ENCODE measurements at places on chromosomes 4 and X.

DNA sequence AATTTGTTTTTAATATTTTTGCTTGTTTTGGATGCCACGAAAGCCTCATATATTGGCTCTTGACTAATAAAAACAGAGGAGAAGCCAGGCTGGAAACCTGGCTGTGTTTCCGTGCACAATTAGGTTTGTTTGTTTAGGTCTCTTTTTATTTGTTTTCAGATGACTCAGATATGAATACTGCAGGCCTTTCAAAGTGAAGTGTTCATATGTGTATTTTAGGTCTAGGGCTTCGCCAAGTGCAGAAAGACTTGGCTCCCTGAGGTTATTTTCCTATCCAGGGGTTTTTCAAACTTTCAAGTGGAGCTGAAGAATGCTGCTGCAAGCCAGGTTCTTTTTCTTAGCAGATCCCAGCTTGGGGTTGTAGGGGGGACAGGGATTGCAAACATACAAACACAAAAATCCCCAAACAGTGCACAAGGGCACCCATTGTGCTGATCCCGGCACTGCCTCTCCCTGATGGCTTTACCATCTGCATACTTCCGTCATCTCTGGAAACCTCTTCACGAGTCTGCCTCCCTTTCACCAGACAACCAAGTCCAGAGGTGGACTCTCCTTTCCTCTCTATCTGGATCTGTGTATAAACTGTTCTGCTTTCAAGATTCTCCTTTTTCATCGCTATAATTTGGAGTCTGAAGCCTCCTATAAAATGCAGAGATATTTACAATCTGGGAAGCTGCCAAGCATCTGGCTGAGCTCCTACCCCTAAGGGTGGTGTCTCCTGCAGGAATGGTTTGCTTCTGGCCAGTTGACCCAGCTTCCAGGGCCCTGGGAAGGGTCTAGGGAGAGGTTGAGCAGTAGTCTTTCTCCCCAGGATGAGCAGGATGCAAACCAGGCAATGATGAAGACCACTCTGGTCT lies 108.6 kb downstream of the SMIM20 start:
- no peak for DNase-seq

DNA sequence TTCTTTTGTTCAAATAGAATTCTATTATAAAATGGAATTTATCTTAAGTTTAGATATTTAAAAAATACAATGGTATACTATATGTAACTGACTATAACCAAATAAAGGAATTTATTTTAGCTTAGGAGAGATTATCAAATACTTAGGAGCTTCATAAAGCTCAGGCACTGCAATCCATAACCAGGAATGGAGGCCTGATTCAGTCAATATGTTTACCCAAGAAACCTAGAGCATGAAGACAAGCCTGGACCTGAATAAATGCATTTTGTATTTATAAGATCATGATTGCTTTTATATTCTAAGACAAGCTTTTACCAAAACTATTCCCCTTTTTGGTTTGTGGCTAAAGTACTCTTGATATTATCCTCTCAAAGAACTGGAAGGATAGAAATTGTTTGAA lies 742.6 kb downstream of the FAT4 start:
- DNase-seq, result no peak

DNA sequence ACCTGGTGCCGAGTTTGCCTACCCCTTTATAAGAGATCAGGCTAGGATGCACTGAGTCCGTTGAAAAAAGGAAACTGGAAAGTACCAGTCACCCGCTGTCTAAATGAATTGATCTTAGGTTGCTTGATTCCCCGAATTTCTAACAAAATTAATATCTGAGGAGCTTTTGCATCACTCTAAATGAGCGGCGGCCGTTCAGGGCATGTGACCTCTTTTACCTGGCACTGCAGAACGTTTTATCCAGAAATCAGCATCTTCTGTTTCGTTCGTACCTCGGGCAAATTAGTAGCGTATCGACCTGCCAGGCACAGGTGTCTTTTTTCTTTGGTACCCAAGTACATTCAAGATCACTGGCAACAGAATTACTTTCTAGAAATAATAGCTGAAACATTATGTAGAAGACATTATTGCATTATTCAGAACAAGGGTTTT lies 876 bp downstream of the KLHL2 start:
- no peak for DNase-seq

DNA sequence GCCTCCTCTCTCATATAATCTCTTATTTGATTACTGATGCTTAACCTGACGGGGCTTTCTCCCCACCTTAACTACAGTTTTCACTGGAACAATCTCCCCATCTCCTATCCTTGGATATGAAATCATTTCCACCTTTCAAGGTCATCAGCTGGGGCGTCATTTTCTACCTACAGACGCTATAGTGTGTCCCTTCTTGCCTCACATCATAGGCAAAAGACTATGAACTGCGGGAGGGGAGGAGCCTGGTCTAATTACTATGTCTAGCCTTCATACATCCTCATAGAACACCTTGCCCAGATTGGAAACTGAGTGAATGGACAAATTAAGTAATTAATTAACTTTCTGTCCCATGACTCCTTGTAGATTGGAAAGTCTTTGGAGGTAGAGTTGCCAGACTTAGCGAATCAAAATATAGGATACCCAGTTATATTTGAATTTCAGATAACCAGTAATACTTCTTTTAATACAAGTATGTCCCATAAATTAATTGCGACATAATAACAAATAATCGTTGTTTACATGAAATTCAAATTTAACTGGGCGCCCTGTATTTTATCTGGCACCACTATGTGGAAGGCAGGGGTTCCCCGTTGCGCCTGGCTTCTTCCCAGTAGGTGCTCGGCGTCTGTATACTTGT lies 752 bp upstream of the ATP6AP2 start:
- no peak for DNase-seq

GRCh38 chrX:10278716-10279115 lies 121.9 kb downstream of the CLCN4 start:
- no peak for DNase-seq

DNA sequence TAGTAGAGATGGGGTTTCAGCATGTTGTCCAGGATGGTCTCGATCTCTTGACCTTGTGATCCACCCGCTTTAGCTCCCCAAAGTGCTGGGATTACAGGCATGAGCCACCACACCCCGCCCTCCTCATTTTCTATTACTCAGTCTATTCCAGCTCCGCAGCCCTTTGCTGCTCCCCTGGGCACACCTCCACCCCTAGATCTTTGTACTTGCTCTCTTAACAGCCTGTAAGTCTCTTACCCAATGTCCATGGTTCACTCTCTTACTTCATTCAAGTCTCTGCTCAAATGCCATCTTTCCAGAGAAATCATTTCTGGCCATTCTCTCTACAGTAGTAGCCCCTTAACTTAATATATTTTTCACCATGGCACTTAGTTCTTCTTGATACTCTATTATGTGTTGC lies 64.7 kb downstream of the LDB2 start:
- DNase-seq, result no peak

- DNase-seq, result no peak
These were observed 54.4 kb downstream of the PGRMC1 start for GRCh38 chrX:119290476-119290875.

DNA sequence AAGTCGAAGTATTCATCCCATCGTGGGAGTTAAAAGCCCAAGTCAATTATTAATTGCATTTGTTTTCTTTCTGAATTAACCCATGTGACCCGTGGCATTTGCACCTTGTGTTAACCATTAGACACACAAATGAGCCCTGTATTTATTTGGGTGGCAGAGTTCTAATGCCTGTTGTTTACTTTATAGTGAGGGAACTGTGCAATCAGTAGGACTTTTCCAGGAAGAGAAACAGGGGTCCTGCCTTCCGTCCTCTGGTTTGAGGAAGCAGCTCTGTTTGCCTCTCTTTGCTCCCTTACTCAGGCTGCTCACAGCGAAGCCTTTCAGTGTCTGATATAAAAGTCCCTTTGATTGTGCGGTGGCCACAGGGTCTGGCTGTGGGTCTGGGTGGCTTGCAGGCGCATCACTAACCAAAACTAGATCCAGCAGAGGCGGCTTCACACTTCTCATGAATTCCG lies 263.6 kb downstream of the PTTG2 start:
- no peak for DNase-seq

- no peak for DNase-seq
These were observed 419.3 kb upstream of the ADGRL3 start for GRCh38 chr4:60780874-60781273.

GRCh38 chrX:63934791-63935190 lies 149.8 kb upstream of the ARHGEF9 start:
- DNase-seq, result no peak

DNA sequence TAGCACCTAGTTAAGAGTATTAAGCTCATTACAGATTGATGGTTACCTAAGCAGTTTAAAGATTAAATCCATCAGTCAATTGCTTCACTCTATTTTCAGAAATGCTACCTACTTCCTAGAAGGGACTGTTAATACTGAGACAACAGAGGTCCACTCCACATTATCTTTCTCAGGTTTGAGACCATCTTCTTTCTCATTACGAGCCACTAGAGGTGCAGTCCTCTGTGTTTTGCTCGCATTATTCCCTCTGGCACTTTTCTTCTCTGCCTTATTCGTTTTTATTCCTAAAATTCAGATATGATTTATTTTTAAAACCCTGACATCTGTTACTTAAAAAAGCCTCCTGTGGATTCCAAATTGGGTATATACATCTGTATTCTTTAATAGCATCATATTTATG lies 459.1 kb downstream of the FSTL5 start:
- no peak for DNase-seq

GRCh38 chr4:140612357-140612756 lies 43.6 kb upstream of the UCP1 start:
- DNase-seq, result no peak

- no peak for DNase-seq
These were observed 168.9 kb downstream of the TRIML1 start for GRCh38 chr4:188308142-188308541.

DNA sequence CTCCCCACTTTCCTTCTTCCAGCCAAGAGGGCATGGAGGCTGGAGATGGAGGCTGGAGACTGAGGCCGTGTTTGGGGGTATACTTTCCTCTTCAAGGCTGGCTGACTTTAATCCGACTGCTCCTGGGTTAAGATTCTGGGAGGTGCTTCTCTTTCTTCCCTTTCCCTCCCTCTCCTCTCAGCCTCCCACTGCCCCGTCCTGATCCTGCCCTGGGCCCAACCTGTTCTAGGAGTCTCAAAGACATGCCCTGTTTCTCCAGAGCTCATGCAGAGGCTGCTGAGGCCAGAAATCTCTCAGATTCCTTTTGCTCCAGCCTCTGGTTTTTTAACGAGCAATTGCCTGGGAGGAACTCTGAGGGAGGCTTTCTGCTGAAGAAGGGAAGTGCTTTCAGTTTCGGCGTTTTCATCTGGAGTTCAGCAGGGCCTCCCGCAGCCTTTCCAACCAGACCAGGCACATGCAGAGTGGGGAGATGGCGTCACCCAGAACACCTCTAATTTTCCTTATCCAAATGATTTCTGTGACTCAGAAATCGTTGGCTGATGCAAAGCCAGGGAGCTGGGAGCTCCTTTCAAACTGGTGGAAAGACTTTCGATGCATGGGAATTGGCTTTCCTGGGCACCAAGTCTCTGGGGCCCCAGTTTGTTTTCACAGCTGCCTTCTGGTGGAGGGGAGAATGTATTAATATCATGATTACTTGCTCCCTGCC lies 34.5 kb upstream of the FAM9C start:
- no peak for DNase-seq

DNA sequence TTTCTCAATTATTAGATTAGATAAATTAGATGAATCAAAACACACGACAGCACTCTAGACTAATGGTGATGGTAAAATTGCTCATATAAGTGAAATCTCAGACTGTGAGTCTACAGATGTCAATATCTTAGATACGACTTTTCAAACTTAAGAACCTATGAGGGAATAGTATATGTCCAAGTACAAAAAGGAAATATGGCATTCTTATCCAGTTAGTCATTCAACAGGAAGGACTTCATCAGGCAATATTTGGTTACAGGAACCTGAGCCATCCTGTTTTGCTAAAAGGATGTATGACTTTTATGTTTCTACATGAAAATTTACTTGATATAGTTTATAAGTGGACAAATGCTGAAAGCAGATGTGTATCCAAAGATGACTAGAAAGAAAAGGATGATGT lies 107.0 kb downstream of the CT47B1 start:
- DNase-seq, result no peak

DNA sequence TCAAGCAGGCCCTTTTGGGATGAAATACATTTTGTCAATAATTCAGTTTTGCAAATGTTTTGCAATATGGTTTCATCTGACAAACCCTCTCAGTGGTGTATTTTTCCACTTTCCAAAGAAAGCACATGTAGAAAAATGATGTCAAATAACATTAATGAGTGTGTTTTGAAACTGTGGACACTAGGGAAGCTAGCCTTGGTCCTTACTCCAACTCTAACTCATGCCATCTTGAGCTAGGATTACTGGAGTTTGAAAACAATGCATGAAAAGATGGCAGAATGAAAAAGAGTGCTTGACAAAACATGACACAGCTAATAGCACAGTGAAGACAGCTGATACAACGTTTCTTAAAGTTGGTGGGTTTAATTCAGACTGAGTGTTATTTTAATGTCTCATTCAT lies 41.4 kb downstream of the HAND2 start:
- DNase-seq, result no peak

DNA sequence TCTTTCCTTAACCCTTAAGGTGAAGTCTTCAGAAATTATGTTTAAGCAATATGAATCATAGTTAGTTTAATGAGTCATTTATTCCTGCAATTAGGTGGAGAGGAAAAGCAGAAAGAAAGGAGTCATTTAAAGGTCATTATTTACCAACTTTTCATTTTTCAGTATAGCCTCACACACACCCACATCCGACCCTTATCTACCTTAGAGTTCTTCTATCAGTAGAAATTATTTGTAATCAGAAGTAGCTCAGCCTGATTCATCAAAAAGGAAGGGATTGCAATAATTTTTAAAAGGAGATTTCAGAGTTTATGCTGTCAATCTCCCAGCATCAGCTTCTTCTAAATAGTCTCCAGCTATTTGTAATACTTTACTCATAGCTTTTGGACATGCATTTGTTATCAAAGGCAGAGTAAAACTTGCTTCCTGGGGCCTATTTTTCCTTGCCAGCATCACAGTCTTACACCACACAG lies 5.9 kb downstream of the ANXA10 start:
- no peak for DNase-seq

DNA sequence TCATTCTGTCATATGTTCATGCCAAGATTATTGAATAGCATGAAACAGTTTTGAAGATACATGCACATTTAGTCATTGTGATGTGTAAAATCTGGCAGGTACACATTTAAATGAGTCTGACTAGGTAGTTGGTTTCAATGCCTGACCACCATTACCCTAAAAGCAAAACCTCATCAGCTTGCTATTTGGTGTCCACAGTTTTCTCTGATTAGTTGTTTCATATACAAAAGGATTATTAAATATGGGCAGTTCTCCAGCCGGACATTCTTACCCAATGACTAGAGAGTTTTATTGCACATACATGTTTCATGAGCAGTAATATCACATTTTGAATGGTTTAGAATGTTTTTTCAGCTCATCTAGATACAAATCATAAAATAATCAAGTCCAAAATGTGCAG lies 23.7 kb downstream of the DCHS2 start:
- no peak for DNase-seq

- no peak for DNase-seq
These were observed 631.9 kb downstream of the ADGRL3 start for GRCh38 chr4:61831987-61832386.
